Stimulated activated CD8-positive, alpha-beta memory T cell treated with anti-CD3 and anti-CD28 coated beads, Interleukin-7, amount 100 ng/mL, for 4 hours (primary cell): ENCODE measurements at places on chromosomes 1 and 21.

- peak; percentile 27 for DNase-seq
These were observed 529 bp downstream of the EGLN1 start for GRCh38 chr1:231421546-231421970.

DNA sequence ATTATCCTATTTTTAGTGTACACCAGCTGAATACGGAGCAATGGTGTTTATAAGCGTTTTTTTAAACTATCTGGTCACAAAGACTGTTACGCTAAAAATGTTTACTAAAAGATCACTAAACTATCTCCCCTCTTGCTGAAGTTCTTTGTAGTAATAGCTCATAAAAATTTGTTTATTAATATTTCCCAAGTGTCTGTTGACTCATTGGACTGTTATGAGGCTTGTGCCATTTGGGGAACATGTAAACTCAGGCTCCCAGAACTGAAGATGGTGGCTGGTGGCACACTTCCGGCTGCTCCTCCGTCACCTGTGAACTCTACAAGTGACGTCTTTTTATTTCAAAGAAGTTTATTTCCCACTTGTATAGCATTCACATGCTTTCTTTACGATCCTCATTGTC, 46.3 kb downstream of the AIDA start:
- DNase-seq, result no peak

GRCh38 chr1:235073968-235074522, 54.6 kb downstream of the TOMM20 start:
- DNase-seq, result no peak

DNA sequence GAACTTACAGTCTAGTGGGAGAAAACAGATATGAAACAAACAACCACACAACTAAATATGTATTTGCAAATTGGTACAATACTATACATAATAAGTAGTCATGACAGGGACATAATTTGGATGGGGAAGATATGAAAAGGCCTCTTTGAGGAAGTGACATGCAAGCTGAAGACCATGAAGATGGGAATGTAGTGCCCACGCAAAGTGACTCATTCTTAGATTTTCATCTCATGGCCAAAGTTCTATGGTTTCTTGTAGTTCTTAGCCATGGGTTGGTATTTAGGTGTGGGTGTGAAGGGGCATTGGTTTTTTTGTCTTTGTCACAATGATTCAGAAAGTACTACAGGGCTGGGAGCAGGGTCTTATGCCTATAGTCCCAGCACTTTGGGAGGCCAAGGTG, 105.4 kb upstream of the FAM78B start:
- DNase-seq, result no peak

GRCh38 chr1:171898941-171899340, 57.6 kb downstream of the DNM3 start:
- DNase-seq, result no peak

- DNase-seq, result no peak
These were observed 67.3 kb upstream of the COX20 start for GRCh38 chr1:244768186-244768585.

- no peak for DNase-seq
These were observed 8.4 kb upstream of the COL18A1 start for GRCh38 chr21:45396620-45396995.
